ENCODE measurements at places on chromosomes 1 and 21.

DNA sequence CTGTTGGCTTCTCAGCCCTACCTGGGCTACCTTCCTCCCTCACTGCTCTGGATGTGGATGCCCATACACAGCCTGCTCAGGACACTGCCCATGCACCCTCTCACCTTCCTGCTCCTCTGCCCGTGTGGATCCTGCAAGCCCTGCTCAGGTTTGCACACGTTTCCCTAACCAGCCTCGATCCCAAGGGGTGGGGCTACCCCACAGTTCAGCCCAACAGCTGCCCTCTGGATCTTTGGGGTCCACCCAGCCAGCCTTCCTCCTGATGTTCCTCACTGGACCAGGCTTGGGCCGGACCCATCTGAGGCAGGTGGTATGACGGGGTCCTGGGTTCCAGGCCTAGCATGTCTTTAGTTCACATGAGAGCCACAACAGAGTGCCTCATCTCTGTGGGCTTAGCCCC is 4.7 kb downstream of the TMEM54 start:
- no peak for DNase-seq

DNA sequence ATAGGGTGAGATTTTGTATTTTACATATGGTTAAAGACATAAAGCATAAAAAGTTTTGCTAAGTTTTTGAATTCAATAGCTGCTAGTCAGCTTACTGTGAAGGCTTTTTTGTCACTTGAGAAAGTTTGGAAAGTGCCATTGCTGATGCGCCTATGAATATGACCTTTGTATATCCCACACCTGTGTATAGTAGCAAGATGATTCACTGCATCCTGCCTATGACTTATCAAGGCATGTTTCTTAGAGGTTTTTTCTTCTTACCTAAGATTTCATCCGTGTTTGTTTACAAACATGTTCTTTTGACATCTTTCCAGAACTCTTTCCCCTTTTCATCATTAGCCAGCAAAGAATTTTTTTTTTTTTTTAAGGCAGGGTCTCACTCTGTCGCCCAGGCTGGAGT is 51.5 kb downstream of the PRKAA2 start:
- no peak for DNase-seq

- DNase-seq = no peak
These were observed 319.8 kb upstream of the C1orf174 start for GRCh38 chr1:4219826-4220225.

DNA sequence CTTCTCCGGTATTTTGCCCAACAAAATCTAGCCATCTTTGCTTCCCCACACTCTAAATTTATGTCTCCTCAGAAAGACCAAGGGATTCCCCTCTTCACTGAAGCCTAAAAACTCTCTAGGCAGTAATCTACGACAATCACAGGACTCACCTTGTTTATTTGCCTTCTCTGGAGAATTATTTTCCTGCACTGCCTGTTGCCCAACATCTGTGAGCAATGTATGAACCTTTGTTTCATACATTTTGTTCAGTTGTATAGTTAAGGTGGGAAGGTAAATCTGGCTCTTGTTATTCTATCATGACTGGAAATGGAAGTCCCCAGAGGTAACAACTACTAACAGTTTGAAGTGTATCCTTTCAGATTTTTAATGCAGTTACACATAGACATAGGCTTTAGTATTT is 2.2 kb downstream of the COPA start:
- no peak for DNase-seq

DNA sequence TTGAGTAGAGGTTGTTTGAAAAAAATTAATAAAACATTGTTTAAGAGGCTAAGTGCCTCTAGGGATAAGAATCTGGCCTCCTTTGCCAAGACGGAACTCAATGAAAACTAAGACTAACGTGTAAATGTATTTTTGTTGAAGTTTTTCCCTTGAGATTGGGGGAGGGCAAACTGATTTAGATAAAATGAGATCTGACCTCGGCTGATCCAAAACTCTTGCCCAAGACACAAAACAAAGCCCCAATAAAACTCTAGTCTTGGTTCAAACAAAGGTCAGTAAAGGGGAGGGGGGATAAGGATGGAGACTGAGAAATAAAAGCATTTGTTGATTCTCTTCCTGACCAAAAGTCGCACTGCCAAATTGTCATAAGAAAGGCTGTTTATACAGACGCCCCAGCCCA is 134.8 kb upstream of the DPT start:
- no peak for DNase-seq

DNA sequence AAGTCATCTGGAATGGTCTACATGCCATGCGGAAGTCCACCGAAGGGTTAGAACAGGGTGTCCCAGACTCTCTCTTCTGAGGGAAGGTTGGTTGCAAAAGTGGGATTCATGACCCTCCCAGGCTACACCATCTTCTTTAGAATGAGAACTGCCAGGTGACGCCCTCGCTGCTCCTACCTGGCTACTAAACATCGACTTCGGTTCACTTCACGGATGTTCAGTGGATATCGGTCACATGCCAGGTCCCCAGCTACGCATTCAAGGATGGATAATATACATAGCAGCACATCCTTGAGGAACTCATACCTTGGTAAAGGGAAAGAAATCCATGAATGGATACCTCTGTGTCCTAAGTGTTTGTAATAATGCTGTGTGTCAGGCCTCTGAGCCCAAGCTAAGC is 3.3 kb upstream of the OPTC start:
- DNase-seq = no peak

DNA sequence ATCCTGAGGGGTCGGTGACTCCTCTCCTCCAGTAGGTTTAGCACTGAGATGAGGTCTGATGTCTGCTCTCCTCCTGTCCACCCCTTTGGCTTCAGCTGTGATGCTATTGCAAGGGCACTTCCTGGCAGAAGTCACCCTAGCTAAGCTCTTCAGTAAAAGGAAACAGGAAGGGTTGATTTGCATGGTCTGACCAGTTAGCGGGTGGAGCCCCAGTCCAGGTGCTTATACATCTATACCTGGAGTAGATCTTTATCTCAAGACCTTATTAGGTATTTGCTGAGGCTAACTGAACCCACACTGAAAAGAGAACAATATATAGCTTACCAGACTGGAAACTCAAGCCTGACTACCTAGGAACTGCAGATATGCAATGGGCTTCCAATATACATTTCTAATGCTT is 28.9 kb upstream of the NFASC start:
- no peak for DNase-seq

Data from BJ (cell line).